EL (cell line): ENCODE measurements at places on chromosomes 11 and 22.
A peak's percentile ranks its signal among the peaks of the same experiment; 100 is the strongest.

DNA sequence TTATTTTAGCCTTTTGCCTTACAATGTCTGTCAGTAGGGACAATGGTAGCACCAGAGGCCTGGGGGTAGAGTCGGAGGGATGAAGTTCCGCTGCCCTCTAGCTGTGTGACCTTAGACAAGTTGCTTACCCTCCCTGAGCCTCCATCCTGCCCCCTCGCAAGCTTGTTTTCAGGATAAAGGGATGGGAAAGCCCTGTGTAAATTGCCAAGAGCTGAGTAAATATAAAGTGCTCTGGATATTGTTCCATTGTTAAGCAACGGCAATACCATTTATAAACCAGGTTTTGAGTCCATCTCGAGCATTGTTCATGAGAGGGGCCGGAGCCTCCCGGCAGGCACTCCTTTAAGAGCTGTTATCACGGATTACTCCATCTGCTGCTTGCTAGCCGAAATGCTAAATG, 72.9 kb downstream of the ZBTB16 start:
- DNase-seq: no peak

DNA sequence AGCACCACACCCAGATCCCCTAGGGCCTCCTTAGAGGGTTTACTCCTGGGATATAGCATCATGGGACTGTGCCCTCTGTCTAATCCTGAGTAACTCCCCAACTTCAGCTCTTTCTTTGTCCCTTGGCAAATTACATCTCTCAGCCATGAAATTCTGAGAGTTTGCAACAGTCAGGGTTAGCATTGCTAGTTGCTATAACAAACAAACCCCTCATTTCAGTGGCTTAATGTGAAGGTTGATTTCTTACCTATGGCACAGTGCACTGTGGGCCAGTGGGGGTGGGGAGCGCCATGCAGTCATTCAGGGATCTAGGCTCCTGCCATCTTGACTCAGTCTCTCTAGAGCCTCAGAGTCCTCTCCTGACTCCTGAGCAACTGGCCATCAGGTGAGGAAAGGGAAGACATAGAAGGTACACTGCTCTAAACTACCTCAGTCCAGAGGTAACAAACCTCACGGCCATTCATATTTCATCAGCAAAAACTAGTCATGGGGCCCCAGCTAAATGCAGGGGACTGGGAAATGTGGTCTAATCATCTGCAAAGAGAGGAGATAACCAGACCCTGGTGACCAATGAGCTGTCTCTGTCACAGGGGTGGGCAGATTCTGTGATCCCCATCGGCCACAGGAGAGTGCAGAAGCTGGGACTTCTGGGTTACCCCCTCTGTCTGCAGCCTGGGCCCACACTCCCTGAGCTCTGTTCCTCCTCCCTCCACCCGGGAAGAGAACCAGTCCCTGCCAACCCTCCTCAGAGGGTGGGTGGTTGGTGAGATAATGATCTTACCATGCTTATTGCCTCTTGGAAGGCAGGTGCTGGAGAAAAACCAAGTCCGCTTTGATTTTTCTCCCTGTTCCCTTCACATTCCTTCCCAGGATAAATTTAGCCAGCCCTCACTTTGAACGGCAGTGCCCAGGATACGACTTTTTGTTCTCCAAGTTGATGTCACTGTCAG, 17.5 kb downstream of the PRG3 start:
- DNase-seq: no peak

DNA sequence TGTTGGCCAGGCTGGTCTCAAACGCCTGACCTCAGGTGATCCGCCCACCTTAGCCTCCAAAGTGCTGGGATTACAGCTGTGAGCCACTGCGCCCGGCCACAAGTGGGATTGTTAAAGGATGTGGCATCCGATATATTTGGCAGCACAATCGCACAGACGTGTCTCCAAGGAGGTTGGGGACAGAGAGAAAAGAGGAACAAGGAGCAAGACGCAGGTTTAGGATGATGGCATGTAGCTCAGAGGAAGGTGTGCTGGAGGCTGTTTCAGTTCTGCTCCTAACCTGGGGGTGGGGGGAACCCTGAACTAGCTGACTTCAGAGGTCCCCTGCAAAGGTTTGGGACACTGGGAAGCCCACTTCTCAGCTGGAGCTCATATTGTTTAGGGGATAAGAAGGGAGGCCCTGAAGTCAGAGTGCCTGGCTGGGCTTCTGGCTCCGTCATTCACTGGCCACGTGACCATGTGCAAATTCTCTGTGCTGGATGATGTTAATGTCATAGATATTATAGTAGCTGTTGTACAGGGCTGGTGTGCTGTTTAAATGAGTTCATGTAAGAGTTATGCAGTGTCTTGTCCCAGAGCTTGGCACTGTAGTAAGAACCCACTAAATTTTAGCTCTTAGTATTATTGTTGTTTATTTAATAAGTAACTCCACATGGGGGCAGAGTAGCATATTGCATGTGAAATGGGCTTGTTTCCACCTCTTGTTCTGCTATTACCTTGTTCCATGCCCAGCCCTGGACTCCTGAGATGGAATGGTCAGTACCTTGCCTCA, 129.7 kb downstream of the ST3GAL4 start:
- peak; percentile 40 for DNase-seq

DNA sequence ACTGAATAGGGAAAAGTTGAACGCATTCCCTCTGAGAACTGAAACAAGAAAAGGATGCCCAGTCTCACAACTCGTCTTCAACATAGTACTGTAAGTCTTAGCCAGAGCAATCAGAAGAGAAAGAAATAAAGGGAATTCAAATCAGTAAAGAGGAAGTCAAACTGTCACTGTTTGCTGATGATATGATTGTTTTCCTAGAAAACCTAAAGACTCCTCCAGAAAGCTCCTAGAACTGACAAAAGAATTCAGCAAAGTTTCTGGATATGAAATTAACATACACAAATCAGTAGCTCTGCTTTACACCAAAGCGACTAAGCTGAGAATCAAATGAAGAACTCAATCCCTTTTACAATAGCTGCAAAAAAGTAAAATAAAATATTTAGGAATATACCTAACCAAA, 471.2 kb upstream of the CNTN5 start:
- no peak for DNase-seq

DNA sequence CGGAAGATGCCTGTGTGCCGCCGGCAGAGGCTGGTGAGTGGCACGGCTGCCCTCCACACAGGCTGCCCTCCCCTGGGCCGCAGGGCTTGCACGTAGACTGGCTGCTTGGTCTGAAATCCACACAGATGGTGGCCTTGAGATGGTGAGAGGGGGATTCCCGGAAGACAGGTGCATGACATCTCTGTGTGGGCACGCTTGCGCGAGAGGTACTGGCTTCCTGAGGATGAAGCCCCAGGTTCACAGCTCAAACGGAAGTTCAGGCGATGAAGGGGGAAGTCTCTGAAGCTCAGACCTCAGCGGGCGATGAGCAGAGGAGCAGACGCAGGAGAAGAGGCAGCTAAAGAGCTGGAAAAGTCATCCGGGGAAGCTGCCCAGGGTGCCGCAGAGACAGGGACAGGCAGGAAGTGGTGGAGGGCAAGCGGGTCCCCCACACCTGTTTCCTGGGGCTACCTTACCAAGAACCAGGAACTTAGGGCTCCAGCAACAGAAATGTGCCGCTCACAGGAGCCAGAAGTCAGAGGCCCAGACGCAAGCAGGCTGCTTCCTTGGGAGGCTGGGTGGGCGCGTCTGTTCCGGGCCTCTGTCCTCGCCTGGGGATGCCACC, 7.2 kb downstream of the CRELD2 start:
- DNase-seq: no peak

- DNase-seq: no peak
These were observed 40.4 kb upstream of the RAPSN start for GRCh38 chr11:47489395-47489755.

GRCh38 chr22:38007330-38007902, 23.1 kb upstream of the SOX10 start:
- no peak for DNase-seq

- DNase-seq: no peak
These were observed 14.2 kb upstream of the MOB2 start for GRCh38 chr11:1500466-1501420.

- no peak for DNase-seq
These were observed 1052.3 kb downstream of the NTM start for GRCh38 chr11:132422722-132423121.

GRCh38 chr11:35615921-35616900, 2.0 kb upstream of the FJX1 start:
- peak; percentile 66 for DNase-seq

GRCh38 chr11:93756748-93757147, 15.3 kb downstream of the C11orf54 start:
- no peak for DNase-seq

GRCh38 chr11:120682866-120683265, 171.3 kb downstream of the GRIK4 start:
- peak; percentile 18 for DNase-seq

DNA sequence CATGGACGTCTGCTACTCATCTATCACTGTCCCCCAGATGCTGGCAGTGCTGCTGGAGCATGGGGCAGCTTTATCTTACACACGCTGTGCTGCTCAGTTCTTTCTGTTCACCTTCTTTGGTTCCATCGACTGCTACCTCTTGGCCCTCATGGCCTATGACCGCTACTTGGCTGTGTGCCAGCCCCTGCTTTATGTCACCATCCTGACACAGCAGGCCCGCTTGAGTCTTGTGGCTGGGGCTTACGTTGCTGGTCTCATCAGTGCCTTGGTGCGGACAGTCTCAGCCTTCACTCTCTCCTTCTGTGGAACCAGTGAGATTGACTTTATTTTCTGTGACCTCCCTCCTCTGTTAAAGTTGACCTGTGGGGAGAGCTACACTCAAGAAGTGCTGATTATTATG, 9.2 kb upstream of the OR9Q2 start:
- DNase-seq: no peak

DNA sequence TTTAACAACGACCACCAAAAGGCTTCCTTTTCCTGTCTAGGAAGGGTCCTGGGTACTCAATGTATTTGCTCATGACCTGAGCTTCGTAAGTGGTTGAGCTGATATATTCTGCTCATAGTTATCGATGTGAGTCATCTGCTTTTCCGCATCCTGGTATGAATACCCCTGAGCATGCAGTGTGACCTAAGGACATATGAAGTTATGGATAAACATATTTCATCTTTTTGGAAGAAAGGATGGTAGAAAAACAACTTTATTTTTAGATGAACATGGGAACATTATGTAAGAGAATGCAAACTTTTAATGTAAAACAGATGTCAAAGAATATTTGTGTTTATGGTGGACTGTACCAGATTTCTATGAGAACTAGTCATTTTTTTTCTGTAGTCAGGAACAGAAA, 28.4 kb downstream of the TRPC6 start:
- no peak for DNase-seq
